HT1080 (cell line): ENCODE measurements at places on chromosomes 4 and X. TPM values are rescaled to one million over a fixed set of nuclear protein-coding genes. Genes with fewer than 3 reads are reported as not detected.

The TADA2B gene
- 9.4 and 11.8 TPM in 2 replicates for total RNA-seq

The PPBP gene
- total RNA-seq = not detected in 2 replicates

The XAGE2 gene
- total RNA-seq = 0.61 TPM in 1 of 2 replicates, not detected in the other

The NXF2B gene
- 0.40 and 0.76 TPM in 2 replicates for total RNA-seq

The USP51 gene
- 0.57 and 0.58 TPM in 2 replicates for total RNA-seq

The PABPC1L2B gene
- not detected in 2 replicates for total RNA-seq

DNA sequence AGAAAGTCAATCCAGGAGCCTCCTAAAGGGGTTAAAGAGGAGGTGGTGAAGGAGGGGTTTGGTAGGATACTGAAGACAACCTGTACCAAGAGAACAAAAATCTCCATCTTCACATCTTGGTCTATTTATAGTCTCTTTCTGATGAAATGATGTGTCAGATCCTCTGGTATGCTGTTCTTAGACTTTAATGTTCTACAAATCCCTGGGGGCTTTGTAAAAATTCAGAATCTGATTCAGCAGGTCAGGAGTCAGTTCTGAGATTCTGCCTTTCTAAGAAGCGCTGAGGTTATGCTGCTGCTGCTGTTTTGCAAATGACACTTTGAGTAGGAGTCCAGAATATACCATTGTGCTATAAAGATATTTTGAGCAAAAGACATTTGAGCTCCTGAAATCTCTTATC is 172.9 kb upstream of the GLRA2 start:
- peak; percentile 1 for DNase-seq

DNA sequence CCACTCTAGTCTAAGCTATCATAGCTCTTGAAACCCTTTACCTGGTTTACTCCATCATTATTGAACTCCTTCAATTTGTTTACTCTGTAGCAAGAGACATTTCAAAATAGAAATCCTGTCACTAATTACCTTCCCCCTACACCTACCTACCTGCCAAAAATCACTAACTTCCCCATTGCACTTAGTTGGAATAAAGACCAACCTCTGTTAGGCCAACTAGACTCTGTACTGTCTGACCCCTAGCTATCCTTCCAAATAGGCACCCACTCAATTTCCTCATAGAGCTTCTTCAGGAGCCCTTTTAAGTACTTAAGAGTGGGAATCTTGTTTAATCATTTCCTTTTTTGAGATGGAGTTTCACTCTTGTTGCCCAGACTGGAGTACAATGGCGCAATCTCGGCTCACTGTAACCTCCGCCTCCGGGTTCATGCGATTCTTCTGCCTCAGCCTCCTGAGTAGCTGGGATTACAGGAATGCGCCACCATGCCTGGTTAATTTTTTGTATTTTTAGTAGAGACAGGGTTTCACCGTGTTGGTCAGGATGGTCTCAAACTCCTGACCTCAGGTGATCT is 8.9 kb upstream of the CDKL2 start:
- DNase-seq = no peak

DNA sequence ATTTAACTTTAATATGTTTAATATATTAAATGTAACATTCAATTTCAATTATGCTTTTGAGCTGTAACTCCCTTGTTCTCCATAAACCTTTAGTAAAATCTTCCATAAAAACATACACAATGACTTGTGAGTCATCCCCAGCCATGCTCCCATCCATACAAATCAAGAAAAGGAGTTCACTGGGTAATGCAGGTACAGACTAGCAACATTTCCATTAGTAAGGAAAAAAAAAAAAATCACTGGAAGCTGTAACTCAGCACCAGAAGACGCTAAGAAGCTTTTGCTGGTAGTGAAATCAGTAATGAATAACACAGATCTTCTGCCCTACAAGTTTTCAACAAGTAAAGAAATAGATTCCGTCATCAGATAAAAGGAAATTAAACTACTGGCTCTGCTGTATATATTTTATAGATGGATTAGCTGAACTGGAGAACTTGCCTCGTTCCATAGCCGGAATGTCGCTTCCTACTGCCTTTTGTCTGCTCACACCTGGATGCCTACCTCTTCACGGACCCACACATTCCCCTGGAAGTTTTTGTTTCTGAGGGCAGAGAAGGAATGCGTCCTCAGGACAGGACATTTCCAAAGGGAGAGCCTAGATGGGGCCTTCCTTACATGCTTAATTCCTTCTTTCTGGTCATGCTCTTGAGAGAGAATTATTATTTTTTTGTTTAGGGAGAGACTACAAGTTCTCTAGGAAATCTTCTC is 298.4 kb upstream of the ANKRD50 start:
- DNase-seq = no peak

DNA sequence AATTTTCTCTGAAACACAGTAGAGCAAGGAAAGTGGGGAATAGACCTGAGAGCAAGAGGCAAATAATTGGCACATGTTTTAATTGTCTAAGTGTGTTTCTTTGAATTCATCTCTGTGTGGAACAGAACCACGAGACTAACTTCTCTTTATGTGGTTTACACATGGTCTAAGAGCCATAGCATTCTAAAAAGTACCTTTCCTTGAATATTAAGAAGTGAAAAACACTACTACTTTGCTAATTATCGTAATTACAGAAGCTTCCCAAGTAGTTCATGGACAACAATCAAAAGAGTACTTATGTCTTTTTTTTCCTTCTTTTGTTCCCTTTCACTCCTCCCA is 2.9 kb upstream of the CYBB start:
- no peak for DNase-seq

GRCh38 chr4:180281724-180282123 is 1961.5 kb upstream of the TENM3 start:
- DNase-seq = no peak

GRCh38 chr4:184940500-184940899 is 77.8 kb upstream of the HELT start:
- DNase-seq = no peak

- peak; percentile 76 for DNase-seq
Measured at GRCh38 chr4:109967798-109968520, 55.3 kb downstream of the EGF start.

DNA sequence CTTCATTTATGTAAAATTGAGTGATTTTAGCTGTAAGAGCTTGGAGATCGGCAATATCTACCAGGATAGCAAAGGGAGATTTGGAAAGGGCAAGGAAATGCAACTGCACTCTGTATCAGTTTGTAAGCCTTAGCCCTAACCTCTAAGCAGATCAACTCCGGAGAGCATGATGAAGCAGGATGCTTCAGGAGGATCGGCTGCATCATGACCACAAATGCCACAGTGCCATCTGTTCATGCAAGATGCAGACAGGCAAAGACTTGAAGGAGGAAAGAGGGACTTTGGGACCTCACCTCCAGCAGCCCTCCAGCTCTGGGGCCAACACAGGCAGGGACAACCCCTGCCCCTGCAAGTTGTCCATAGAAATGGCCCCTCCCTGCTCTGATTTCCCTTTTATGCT is 377.6 kb upstream of the GATB start:
- DNase-seq = no peak

DNA sequence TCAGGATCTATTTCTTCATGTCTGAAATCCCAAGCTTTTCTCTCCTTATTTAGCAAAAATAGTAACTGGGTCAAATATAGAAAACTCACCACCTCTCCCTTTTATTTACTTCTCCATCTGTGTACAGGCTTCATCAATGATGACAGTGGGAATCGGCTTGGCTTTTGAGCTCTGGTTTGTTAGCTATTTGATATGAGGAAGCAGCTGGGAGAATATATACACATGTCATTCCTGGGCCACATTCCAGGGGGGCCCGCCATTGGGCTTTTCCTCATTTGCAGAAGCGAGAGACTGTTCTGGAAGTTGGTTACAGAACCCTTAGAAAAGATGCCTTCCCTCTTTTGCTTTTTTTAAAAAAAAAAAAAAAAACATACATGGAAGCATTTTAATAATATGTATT is 107.4 kb upstream of the F9 start:
- DNase-seq = no peak

DNA sequence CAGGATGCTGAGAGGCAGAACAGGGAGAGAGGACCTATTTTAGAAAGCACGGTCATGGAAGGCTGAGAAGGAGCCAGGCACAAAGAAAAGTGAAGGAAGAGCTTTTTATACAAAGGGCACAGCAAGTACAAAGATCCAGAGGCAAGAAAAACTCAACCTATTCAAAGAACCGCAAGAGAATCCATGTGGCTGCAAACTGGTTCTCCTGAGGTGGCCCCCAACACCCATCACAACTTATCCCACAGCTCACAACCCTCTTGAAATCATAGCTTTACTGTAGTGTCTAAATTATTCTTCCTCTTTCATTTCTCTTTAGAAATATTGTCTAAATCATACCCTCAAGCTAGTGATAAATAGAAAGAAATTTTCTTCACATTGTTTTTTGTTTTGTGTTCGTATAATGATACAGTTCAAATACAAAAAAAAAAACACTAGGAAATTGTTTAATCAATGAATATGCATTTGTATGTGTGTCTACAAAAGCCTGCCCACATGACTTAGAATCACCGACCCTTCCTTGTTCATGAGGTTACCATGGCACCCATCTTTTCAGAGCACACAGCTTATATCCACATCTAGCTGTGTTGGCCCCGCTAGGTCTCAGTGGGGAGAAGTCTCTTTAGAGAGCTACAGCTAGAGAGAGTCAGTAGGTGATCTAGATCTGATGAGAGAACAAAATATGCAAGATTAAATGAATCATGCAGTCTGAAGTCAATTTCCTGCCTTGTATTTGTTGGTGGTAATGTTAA is 126.9 kb upstream of the DCLK2 start:
- DNase-seq = no peak
